ENCODE measurements at places on chromosomes 3 and 15.
A peak's percentile ranks its signal among the peaks of the same experiment; 100 is the strongest.

DNA sequence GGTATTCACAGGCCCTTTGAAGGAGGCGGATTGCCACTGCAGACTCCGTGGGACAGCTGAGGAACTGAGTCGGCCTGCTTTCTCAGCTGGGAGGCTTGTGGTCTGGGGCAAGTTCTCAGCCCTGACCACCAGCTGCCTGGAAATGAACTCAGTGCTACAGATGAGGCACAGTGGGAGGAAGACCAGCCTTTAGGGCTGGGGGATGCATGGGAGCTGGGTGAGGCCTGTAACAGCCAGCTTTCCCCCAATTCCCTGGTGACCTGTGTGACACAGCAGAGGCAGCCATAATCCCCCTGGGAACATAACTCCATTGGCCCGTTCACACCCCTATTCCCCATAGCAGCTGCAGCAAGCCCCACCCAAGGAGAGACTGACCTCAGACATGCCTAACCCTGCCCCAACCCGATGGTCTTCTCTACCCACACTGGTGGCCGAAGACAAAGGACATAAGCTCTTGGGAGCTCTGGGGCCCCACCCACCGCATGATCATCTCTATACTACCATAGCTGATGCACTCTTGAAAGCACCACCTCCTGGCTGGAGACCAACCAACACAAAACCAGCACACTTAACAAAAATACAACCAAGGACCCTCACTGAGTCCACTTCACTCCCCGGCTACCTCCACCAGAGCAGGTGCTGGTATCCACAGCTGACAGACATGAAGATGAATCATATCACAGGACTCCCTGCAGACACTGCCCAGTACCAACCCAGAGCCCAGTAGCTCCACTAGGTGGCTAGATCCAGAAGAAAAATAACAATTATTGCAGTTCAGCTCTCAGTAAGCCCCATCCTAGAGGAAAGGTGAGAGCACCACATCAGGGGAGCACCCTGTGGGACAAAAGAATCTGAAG lies 24.9 kb downstream of the ZMAT3 start:
- no peak for DNase-seq

- DNase-seq, result no peak
Measured at GRCh38 chr3:13378155-13378554, 42.0 kb downstream of the NUP210 start.

DNA sequence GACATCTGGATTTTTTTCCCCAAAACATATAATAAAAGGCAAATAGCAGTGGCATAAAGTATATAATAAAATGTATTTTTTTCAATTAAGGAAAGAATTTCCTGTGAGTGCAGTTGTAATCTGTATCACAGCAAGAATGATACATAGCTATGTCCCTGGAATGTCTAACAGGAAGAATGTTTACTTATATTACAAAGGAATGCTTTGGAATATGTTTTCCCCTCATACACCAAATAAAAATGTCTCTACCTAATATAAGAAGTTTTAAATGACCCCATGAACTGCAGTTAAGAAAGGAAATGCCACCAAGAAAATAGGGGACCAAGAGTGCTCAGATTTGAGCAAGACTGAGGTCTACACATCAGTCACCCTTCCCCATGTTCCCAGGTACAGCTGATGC lies 38.0 kb upstream of the ATP11B start:
- no peak for DNase-seq

DNA sequence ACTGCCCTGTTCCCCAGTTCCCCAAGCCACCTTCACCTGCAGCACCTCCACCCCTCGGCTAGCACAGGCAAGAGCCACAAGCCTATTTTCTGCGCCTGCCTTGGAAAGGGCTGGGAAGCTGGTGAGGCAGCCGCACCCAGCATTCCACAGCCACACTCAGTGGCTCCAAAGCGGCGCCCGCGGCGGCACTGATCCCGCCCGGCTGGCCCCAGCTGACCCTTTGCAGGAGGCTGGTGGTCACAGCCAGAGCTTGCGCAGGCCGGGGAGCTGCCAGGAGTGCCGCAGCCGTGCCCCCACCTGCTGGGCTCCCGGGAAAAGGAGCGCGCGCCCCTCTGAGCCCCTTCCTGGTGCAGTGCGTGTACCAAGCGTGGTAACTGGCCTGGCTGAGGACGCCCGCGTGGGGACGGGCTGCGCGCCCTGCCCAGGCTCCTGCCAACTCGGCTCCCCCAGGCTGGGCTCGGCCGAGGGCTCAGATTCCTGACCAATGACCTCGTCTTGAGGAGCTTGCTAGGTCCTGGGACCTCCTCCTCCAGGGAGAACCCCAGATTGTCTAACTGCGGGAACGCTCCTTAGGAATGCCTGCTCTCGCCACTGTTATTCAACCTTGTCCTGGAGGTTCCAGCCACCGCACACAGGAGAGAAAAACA lies 13.3 kb downstream of the GRAMD2A start:
- no peak for DNase-seq

GRCh38 chr3:46930166-46930944 lies 46.2 kb downstream of the CCDC12 start:
- no peak for DNase-seq

GRCh38 chr15:75327005-75327404 lies 8.9 kb upstream of the COMMD4 start:
- DNase-seq, result no peak

- no peak for DNase-seq
Measured at GRCh38 chr3:63945558-63946096, 33.4 kb upstream of the SCAANT1 start.

- DNase-seq, result no peak
Measured at GRCh38 chr3:26715431-26715830, 92.9 kb downstream of the LRRC3B start.

DNA sequence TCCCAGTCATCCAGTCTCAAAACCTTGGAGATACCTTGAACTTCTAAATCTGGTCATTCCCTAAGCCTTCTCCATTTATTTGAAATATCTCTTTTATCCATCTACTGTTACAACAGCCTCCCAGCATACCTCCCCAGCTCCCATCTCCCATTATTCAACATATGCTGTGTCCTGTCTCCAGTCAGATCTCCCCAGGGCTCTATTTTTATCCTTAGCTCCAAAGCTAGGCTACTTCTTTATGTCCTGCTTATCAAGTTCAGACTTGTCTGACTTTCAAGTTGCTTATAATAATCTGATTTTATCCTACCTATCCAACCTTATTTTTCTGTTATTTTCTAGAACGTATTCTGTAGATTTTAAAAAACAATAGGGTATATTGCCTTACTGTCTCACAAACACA lies 44.2 kb downstream of the IQGAP1 start:
- no peak for DNase-seq

- no peak for DNase-seq
Measured at GRCh38 chr3:28835751-28836150, 445.1 kb upstream of the RBMS3 start.

DNA sequence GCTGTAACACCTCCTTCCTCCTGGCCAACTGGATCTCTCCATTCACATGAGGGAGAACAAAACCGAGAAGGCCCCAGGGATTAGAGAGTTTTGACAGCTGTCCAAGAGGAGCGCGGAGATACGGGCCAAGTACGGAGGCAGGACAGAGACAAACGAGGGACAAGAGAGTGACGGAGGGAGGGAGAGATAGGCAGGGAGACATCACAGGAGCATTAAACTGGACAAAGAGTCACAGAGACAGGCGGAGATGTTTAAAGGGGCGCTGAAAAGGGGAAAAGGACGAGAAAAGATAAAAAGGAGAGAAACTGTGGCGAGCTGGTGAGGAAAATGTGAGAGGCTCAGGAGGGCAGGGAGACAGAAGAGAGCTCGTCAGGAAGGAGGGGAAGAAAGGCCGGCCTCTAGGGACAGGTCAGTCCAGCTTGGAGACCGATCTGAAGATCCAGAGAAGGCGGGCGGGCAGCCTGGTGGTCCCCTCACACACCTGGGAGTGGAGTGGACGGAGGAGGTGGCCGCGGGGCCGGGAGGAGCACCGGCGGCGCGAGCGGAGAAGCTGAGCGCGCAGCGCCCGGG lies 40.5 kb upstream of the ROPN1 start:
- DNase-seq, result no peak

DNA sequence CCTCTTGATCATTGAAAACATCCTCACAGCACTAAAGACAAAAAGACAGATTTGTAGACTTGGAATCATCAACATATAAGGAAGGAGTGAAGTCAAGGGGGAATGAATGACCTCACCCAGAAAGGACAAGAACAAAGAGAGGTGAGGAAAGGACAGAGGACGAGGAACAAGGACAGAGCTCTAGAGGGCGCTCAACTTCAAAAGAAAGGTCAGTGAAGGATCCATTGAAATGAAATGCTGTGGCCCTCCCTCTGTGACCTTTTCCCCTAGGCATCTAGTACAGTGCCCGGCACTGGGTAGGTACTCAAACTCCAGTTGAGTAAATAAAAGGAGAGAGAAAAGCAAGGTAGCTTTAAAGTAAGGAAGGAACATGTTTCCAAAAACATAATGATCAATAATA lies 2.6 kb downstream of the ATP8B4 start:
- DNase-seq, result no peak

DNA sequence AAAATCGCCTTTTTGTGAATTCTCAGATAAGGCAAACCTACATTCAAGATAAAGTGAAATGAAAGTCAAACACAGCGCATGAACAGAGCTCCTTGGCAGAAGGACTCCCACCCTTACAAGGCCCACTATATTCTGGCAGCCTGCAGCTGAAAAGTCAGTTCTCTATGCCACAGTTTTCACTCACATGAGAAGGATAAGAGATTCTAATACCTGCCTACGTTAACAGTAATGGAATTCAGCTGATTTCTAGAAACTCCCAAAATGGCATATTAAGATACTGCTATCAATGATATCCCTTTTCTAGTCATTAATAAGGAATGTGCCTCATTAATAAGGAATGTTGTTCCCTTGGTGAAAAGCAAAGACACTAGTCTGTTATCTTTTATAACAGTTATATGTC lies 27.0 kb downstream of the SLC30A4 start:
- DNase-seq, result no peak

- no peak for DNase-seq
Measured at GRCh38 chr3:180390313-180390712, 211.7 kb upstream of the TTC14 start.

- no peak for DNase-seq
Measured at GRCh38 chr3:188590557-188590956, 436.6 kb downstream of the LPP start.

DNA sequence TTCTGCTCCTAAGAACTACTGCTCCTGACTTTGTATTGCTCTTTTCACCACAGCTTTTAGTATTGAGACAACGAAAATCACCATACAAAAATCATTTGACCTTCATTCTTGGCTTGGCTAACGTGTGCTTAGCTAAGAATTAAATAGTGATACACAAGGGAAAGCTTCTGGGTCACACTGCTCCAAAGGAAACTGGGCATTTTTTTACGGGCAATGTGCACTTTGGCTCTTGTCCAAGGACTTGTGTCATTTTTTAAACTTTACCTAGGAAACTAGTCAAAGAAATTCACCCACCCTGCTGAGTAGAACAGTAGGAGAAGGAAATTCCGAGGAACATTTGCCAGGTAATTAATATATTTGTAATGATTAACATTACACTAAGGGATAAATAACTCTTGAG lies 19.8 kb downstream of the WDR72 start:
- DNase-seq, result no peak

DNA sequence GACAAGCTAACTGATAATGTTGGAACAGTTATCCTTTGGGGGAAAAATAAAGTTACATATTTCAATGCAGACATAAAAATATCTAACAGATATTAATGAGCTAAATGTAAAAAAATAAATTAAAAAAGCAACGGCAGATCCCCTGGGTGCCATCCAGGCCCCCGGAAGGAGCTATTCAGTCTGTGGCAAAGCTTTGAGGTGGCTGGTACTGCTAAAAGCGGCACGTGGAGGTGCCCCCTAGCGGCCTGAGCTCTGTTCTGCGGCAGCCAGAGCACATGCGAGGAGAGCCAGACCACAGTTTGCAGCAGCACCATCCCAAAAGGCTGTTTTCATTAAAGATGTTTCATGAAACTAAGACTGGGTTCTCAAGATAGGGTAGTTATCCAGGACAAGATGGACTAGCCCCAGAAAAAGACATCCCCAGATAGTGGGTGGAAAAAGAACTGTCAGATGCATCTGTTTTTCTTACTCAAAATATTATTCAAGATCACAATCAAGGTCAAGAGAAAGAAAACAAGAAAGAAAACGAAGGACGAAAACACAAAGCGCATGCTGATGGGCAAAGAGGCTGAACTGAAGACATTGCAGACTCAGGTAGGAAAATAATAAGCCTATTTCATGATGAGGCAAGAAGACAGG lies 18.7 kb downstream of the AP3S2 start:
- DNase-seq, result peak; percentile 57
